CD4-positive, alpha-beta memory T cell (primary cell): ENCODE measurements at places on chromosomes 4 and X. TPM values are rescaled to one million over a fixed set of nuclear protein-coding genes. Genes with fewer than 3 reads are reported as not detected.

Gene ANXA3
- total RNA-seq = not detected

Gene GLA
- 13.1 TPM for total RNA-seq

Gene MAGED2
- 94.9 TPM for total RNA-seq

DNA sequence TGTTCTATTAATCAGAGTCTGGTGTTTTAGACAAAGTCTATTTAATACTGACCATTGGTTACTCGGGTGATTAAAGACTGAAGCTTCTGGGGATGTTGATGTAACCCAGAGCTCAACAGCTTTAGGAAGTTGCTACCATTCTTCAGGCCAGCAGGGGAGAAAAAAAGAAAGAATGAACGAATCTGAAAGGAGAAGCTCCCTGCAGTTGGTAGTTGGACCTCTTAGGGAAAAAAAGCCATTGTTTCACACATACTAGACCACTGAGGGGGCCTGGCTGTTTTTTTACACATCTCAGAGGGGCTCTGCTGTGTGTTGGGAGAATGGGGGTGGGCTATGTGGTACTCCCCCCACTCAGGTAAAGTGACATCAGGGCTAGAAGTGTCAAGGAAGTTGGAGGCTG lies 378.9 kb downstream of the KCNIP4 start:
- no peak for DNase-seq

- DNase-seq = no peak
These were observed 6.3 kb upstream of the ATP10D start for GRCh38 chr4:47478804-47479203.

GRCh38 chr4:186061921-186062320 lies 7.0 kb upstream of the TLR3 start:
- DNase-seq = no peak

- no peak for DNase-seq
These were observed 14.1 kb upstream of the KCNIP4 start for GRCh38 chr4:21962691-21963090.

GRCh38 chrX:155637714-155638113 lies 25.0 kb upstream of the TMLHE start:
- DNase-seq = no peak

- DNase-seq = no peak
These were observed 200.6 kb upstream of the GATB start for GRCh38 chr4:151961456-151961855.

- peak; percentile 41 for DNase-seq
These were observed 166.4 kb upstream of the AFF2 start for GRCh38 chrX:148333989-148334388.

GRCh38 chr4:109009909-109010308 lies 247.1 kb upstream of the ETNPPL start:
- no peak for DNase-seq

DNA sequence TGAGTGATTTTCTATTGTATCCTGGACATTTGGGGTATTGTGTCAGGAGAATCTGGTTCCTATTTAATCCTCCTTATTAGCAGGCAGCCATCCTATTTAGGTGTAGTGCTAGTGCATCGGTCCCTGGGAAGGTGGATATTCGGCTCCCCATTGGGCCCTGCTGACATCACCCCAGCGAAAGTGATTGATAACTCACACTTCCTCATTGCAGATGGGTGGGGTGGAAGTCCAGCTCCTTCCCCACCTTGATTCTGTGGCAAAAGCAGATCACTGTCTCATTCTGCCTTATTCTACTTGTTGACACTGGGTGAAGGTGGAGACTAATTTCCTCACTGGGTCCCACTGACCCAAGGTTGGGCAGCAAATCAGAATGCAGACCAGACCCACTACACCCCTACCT lies 23.2 kb upstream of the BRS3 start:
- no peak for DNase-seq

- DNase-seq = no peak
These were observed 608.6 kb upstream of the AADAT start for GRCh38 chr4:170698334-170698733.

GRCh38 chr4:1302159-1302558 lies 12.5 kb downstream of the MAEA start:
- no peak for DNase-seq

DNA sequence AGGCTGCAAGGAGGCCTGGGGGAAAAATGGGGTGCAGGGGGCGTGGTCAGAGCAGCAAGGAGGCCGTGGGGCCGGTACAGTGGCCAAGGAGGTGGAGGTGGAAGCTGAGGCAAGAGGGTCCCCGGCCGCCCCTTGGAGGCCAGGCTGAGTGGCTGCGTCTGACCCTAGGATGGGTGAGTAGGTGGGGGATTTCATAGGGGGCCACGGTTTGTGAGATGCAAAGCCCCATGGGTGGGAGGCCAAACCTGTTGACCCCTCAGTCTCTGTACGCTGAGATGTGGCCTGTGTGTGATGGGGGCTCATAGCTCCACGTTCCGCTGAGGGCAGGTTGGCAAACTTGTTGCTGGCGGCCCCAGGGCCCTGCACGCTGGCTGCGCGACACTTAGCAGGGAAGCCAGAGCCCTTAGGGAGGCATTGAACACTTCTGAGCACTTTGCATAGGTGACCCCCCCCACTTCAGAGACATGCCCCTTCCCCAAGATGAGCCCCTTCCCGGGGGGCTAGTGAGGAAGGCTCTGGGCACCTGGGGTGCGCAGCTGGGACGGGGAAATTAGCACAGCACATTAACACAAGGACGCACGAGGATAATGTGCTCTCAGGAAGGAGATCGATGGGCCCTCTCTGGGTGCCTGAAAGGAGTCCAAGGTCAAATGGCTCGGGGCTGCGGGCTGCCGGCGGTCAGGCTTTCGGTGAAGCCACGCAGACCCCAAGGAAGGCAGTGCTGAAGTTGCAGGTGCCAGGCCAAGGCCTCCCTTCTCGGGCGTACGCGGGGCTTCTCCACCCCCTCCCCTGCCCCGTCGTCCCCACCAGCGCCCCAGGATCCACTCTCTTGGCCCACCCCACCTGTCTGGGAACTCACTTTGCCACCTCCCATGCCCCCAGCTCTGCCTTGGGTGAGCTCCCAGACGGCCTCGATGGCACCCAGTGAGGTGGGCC lies 107.4 kb downstream of the HMX1 start:
- DNase-seq = no peak

GRCh38 chr4:81635739-81636138 lies 164.0 kb upstream of the RASGEF1B start:
- DNase-seq = no peak

DNA sequence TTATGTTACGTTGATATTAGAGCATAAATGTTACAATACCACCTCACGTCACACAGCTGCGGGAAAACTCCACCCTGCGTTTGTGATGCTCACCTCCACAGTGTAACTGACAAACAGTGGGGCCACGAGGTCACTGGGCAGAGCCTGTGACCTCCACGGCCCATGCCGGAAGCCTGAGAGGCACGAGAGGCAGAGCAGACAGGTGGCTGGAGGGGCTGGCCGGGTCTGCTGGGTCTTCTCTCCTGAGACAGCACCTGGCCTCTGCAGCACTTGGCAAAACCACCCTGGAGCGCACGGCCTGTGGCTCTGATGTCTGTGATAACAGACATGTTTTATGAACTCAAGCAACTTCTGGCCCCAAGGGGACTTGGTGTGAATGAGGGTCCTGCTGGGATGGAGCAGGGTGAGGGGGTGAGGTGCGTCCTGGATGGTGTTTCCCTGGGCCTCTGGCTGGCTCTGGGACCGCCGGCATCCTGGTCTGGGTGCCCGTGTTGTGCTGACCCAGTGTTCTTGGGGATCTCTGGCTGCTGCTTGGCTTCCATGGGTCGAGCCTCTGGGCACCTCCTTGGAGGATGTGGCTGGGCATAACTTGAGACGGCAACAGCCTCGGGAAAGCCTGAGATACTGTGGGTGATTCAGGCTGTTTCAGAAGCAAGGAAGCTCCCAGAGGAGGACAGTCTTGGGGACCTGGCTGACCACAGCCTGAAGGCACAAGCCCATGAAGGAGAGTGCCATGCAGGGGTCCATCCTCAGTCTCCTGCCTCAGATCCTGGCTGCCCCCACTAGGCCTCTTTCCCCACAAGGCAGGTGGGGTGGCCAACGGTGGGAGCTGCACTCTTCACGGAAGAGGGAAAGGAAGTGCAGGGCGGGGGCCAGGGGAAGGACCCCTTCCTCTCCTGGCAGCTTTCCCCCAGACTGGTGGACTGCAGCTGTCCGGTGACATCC lies 19.7 kb downstream of the RNF212 start:
- DNase-seq = no peak

GRCh38 chrX:134543288-134543687 lies 83.3 kb downstream of the HPRT1 start:
- DNase-seq = no peak

DNA sequence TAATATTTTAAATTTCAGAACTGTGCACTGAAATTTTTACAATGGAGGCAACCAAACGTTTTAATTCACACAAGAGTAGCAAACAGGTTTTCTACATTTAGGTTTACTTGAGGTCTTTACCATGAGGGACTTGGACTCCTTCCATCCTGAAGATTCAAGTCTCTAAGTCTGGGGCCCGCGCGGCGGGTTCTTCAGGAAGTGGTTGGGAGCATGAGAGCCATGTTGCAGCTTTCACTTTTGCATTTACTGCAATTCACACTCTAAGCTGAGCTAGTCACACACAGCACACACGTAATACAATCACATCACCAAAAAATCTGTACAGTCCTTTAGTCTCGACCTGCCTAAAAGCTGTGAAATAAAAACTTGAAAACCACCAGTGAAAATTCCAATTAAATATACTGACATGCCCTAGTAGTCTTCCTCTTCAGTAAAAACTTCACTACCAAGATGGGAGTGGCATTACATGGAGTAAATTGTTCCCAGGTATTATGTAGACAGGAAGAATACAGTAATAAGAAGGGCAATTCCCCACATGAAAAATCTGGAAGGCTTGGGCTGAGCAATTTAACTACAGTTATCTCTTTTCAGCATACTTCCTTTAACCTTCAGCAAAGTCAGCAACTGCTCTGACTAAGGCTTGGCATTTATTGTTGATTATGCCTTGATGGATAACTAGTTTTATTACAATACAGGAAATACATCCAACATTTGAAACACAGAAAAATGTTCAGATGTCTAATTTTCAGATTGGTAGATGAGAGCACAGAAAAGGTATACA lies 571.1 kb upstream of the DIPK2B start:
- DNase-seq = peak; percentile 74

DNA sequence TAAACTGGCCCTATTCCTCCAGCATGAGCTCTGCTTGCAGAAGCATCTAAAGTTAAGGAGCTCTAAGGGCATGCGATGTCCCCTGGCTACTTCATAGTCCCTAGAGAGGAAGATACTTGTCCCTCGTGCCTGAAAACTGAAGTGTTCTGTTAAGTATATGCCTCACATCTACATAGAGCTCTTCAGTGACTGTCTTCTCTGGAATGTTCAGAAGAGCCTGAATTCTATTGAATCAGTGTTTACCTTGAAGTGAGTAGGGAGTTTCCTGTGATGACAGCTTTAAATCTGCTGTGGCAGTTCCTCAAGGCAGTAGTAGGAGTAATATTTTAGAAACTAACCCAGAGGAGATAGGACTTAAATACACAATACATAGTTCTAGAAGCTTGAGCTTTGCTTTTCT lies 111.2 kb downstream of the ZNF518B start:
- DNase-seq = no peak

- DNase-seq = no peak
These were observed 59.0 kb upstream of the RAPGEF2 start for GRCh38 chr4:159043861-159044260.
